ENCODE measurements at places on chromosomes 6 and 20.

GRCh38 chr6:36848658-36849441 lies 9.6 kb upstream of the CPNE5 start:
- no peak for DNase-seq

GRCh38 chr20:48721324-48722001 lies 106.3 kb downstream of the PREX1 start:
- no peak for DNase-seq

DNA sequence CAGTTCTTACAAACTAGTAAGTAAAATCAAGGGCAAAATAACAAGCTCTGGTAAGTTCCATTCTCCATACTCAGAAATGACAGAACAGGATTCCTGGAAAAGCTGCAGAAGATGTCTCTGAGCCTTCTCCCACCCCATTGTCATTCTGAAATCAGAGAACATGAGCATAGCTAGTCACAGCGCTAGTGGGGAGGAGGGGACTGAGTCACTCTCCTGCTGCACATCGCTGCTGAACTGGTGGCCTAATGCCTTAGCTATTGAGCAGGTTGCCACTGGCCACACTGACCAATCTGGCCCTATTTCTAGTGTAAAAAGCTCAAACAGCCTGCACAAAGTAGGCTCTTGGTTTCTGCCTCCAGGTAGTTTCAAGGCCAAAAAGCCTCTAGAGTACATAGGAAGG lies 26.1 kb upstream of the RIPPLY2 start:
- DNase-seq = no peak

DNA sequence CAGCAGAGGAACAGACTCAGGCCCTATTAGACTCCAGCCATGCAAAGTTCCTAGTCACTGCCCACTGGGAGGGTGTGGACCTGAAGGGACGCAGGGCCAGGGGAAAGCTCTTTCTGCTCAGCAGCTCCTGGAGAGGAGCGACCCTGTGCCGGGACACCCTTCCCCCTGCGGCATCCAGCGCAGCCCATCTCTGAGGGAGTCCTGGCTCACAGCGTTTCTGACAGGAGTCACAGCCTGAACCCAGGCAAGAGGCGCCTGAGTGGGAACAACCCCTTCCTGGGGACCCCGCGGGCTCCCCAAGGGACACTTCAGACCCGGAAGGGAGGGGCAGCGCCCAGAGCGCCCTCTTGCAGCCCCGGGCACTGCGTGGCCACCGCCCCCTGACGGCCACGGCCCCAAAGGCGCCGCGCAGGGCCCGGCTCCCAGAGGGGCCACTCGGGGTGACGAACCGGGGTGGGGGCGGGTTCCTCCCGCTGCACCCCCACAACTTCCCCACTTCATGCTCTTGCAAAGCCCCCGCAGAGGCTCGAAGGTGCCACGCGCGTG lies 862 bp downstream of the UCKL1 start:
- DNase-seq = no peak

- DNase-seq = no peak
These were observed 303 bp downstream of the MBOAT1 start for GRCh38 chr6:20211941-20212391.

GRCh38 chr6:17628873-17629272 lies 28.8 kb downstream of the FAM8A1 start:
- DNase-seq = no peak

DNA sequence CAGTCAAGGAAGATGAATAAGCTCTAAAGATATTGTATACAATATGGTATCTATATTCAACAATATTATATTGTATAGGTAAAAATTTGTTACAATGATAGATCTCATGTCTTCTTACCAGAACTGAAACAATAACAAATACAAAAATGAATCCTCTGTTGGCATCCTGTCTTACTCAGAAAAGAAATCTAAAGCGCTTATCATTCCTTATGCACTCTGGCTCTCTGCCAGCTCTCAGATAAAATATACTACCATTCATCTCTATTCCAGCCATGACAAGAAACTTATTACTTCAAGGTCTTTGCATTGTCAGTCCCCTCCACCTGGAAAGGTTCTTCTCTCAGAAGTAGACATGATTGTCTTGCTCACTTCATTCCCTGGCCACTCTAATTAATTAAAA lies 138.6 kb downstream of the THEMIS start:
- DNase-seq = no peak

- DNase-seq = no peak
These were observed 10.6 kb downstream of the PGK2 start for GRCh38 chr6:49776444-49776843.

DNA sequence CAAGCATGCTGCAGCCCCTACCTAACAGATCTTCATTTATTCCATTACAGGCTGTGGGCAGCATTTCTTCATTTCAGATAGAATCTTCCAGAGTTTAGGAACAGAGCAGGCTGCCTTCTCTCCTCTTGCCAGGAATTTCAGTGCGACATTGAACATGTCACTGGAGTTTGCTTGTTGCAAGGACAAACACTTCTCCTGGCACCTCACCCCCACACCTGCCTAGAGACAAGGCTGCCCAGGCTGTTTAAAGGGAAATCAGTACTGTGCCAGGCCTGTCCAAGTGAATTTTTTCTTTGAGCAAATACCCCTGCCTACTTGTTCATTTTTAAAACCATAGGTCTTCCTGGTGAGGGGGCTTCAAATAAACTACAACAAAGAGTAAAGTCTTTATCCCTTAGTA lies 594.1 kb downstream of the PTPRT start:
- DNase-seq = no peak

- no peak for DNase-seq
These were observed at the start of gene CCHCR1 for GRCh38 chr6:31157513-31158139. Gene CCHCR1 (minus strand): TSS chr6:31157802. CDS start chr6:31157600, 202 bp downstream.

- no peak for DNase-seq
These were observed 1.7 kb downstream of the TULP4 start for GRCh38 chr6:158313989-158314388.

DNA sequence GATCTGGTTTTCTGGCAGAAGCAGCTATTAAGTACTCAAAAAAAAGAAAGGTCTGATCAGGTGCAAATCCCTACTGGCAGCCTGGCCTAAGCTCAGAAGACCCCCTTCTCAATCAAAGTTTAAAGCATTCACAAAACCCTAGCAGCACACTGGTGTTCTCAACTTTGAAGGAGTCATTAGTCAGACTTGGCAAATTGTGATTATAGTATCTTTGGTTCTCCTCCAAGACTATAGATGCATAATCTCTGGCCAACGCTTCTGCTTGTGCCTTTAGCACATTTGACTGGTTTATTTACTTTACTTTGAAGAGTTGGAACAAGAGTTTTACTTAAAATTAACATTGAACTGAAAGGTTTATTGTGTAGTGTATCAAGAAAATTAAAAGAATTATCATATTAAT lies 248.9 kb downstream of the PTPRK start:
- DNase-seq = no peak

GRCh38 chr6:27839626-27840475 lies 72.3 kb downstream of the OR2B2 start:
- no peak for DNase-seq

- no peak for DNase-seq
These were observed 726 bp downstream of the FLRT3 start for GRCh38 chr20:14336686-14337085.

- DNase-seq = no peak
These were observed 24.6 kb downstream of the GGTLC1 start for GRCh38 chr20:23963941-23964340.

DNA sequence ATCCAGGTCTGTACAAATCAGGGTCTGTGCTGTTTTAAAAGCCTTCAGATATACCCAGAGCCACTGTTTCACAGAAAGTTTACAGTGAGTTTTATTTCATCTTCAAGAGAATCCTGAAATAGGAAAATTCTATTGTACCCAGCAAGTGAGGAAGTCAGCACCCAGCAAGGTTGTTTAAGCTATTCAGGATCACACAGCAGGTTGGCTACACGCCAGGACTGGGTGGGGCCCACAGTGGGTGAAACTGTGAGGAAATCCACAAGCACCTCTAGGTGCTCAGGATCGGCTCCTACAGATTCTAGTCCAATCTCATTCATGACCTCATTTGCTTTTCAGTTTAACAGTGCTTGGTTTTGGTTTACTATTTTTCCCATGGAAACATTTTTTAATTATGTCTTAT lies 128.9 kb downstream of the SYNDIG1 start:
- DNase-seq = no peak

GRCh38 chr6:170450916-170451761 lies 102.0 kb downstream of the PSMB1 start:
- DNase-seq = no peak

- DNase-seq = no peak
These were observed 95.2 kb upstream of the CCDC167 start for GRCh38 chr6:37594895-37595294.

- no peak for DNase-seq
These were observed 178.7 kb upstream of the CDH4 start for GRCh38 chr20:61073376-61073775.

GRCh38 chr6:36590237-36590636 lies 3.9 kb upstream of the SRSF3 start:
- no peak for DNase-seq

GRCh38 chr20:1467355-1468116 lies 887 bp upstream of the NSFL1C start:
- no peak for DNase-seq

- no peak for DNase-seq
These were observed 953.7 kb upstream of the MANEA start for GRCh38 chr6:94623586-94623985.

DNA sequence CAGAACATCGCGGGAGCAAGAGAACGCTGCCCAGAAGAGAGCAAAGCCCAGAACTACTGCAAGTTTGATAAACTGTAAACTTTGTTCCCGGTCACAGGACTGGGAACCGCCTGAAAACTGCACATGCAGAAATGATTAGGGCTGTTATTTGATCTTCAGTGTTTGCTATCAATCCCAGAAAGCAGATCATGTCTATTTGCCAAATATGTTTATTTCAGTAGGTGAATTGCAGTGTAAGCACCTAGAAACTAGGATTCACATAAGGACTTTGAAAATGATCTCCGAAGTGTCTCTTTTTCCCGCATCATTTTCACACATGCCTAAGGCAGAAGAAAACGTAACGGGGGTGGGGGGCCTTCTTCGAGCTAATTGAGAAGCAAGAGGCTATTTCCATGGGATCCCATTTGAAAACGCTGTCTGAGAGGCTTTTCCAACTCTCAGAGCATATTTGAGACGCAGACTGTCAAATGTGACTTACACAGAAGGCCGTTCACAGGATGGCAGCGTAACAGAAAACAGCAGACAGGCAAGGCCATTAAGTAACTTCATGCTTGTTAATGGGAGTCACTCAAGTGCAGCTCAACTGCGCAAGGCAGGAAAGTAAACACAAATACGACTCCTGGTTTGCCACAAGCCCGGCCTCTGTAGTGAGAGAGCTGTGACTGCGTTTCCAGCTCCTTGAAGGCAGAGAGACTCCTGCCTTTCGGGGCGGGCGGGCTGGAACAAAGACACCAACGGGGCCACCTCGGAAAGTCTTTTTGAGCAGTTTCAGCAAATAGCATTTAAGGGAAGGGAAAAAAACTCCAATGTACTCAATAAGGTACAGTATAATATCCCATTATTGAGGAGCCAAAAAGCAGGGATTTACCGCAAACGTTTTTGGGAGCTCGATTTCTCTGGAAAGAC lies 144.7 kb upstream of the ZNF217 start:
- DNase-seq = peak; percentile 83

GRCh38 chr20:2230726-2231488 lies 64.9 kb upstream of the TGM3 start:
- DNase-seq = no peak

DNA sequence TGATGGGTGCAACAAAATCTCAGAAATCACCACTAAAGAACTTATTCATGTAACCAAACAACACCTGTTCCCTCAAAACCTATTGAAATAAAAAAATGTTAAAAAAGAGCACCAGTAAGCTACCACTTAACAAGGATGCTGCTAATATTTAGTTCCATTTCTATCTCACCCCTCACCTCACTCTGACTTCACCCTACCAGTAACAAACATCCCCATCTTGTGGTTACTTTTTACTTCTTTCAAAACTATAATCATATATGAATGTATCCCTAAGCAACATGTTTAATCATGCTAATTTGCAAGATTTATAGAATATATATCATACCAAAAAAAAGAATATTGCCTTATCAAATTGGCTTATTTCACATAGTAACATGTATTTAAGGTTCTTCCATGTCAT lies 27.4 kb upstream of the SLC24A3 start:
- DNase-seq = no peak

DNA sequence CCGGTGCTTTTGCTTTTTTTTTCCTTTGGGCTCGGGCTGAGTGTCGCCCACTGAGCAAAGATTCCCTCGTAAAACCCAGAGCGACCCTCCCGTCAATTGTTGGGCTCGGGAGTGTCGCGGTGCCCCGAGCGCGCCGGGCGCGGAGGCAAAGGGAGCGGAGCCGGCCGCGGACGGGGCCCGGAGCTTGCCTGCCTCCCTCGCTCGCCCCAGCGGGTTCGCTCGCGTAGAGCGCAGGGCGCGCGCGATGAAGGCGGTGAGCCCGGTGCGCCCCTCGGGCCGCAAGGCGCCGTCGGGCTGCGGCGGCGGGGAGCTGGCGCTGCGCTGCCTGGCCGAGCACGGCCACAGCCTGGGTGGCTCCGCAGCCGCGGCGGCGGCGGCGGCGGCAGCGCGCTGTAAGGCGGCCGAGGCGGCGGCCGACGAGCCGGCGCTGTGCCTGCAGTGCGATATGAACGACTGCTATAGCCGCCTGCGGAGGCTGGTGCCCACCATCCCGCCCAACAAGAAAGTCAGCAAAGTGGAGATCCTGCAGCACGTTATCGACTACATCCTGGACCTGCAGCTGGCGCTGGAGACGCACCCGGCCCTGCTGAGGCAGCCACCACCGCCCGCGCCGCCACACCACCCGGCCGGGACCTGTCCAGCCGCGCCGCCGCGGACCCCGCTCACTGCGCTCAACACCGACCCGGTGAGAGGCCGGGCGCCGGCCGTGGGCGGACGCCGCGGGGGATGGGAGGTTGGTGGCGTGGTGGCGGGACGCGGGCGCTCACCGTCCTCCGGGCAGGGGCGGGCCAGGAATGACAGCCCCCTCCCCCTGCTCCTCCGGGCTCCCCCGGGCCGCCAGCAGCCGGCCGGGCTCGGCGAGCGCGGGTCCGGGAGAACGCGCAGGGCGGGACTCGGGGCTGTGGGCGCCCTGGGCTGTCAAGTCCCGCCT lies 606 bp downstream of the ID4 start:
- DNase-seq = no peak

DNA sequence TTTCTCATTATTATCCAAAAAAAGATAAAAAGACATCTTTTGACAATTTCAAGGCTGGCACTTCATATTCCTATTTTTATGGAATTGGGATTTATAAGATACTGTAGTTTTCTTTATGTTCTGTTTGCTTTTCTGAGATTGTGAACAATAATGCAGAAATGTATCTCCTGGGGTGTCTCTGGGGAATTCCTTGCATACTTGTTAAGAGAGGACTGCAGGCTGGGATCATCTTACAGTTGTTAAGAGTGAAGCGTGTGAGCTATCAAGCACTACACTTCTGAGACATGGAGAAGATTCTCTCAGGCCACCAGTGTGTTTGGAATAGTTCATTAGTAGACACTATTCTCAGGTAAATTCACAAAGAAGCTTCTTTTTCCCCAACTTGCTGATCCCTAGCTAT lies 963.3 kb upstream of the GJE1 start:
- DNase-seq = peak; percentile 14

- no peak for DNase-seq
These were observed 45.0 kb downstream of the GNAS start for GRCh38 chr20:58897488-58897887.

GRCh38 chr6:87151471-87151780 lies 3.9 kb upstream of the ZNF292 start:
- DNase-seq = no peak
